WERI-Rb-1 (cell line): ENCODE measurements at places on chromosomes 3 and 15.

DNA sequence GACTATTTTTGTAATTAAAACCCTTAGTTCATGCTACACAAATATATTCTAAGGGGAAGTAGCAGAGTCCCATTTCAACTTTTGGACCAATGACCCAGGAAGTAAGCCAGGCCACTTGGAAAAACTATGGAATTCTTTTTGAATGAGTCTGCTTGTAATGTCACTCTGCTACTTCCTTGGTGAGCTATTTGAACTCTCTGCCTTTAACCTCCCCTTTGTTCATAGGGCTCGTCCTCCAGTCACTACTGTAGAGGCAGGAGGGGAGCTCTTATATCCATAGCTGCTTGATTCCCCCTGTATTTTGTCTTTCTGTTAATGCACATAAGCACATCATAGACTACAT is 119.6 kb downstream of the UACA start:
- DNase-seq: no peak

GRCh38 chr3:142568393-142569017 is 10.0 kb downstream of the ATR start:
- DNase-seq: peak; percentile 18

GRCh38 chr15:101399431-101399830 is 90.1 kb downstream of the PCSK6 start:
- no peak for DNase-seq

- peak; percentile 31 for DNase-seq
Measured at GRCh38 chr15:97234851-97235610, 725.5 kb upstream of the ARRDC4 start.

DNA sequence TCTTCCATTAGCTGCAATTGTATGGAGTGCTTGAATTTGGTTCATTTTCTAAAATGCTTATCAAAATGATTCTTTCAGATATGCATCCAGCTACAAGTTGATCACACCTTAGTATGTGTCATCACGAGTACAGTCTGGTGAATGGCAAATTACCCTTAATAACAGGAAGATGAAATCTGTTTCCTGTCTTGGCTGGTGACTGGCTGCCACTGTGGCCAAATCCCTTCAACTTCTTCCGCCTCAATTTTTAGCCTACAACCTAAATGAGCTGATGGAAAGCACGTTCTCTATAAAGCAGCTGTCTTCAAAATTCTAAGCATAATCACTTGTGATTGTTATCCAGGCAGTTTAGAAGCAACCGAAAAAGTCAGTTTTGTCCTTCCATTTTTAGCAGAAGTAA is 387.1 kb upstream of the NECTIN3 start:
- DNase-seq: no peak

- no peak for DNase-seq
Measured at GRCh38 chr15:90808517-90809235, 59.7 kb upstream of the FURIN start.

DNA sequence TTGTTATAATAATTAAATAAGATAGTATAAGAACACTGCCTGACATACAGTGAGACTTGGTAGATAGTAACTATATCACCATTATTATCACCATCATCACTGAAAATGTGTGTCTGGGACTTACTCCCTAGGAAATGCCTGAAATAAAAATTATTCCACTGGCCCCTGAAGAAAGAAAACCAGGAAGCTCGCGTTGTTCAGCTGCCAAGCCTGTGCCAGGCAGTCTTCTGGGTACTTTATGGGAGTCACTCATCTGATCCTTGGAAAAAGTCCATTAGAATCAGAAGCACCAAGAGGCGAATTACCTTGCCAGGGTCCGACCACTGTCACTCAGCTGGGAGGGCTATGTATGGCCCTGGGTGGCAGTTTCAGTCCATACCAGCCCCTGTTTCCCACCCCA is 220.3 kb upstream of the TPM1 start:
- no peak for DNase-seq

GRCh38 chr3:39086144-39086543 is 21.3 kb downstream of the GORASP1 start:
- no peak for DNase-seq

- no peak for DNase-seq
Measured at GRCh38 chr15:74788683-74789151, 6.8 kb downstream of the CSK start.

DNA sequence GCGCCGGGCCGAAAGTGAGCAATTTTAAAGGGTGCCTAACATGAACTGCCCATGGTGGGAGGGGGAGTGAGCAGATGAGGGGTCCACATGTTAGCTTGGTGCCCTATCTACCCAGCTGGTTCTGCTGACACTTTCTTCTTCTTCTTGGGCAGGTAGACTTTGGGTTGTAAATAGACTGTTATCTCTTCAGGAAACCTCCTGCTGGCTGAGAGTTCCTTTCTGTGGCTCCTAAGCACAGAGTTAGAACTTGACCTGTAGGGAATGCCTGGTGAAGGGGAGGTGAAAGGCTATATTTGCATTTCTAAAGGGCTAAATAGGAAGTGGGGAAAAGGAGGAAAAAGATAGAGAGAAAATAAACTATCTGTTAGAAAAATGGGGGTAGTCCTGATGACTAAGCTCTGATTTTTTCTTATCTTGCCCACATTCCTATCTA is 521.4 kb upstream of the TGFBR2 start:
- DNase-seq: no peak

GRCh38 chr3:103406320-103406850 is 971.6 kb downstream of the ZPLD1 start:
- DNase-seq: no peak

GRCh38 chr3:19229086-19229485 is 80.8 kb downstream of the KCNH8 start:
- no peak for DNase-seq

DNA sequence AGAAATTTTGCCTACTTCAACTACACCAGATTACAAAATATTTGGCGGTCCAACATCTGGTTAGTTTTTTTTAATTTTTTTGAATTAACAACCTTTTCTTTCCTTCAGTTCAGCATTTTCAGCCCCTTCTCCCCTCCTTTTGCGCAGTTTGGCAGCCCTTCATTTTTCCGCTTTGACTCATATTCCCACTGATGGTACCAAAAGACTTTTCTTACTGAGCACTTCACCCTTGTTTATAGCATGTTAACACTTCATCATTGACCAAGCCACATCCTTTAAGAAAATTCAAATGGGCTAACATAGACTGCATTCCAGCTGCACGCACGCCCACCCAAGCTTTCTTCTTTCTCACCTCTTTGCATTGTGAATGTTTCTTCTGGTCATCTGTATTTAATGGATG is 49.7 kb downstream of the SEMA6D start:
- no peak for DNase-seq
